ENCODE measurements at places on chromosomes 2 and 18. TPM values are rescaled to one million over a fixed set of nuclear protein-coding genes. Genes with fewer than 3 reads are reported as not detected.

Gene ITGB6
- polyA plus RNA-seq: 48.5 TPM

Gene DPYSL5
- polyA plus RNA-seq: 21.6 TPM

Gene NT5C1B
- 0.54 TPM for polyA plus RNA-seq

Gene UCN
- 2.0 TPM for polyA plus RNA-seq

Gene PLB1
- polyA plus RNA-seq: 3.0 TPM

Gene ADRA2B
- 1.9 TPM for polyA plus RNA-seq

Gene SCYGR2
- polyA plus RNA-seq: not detected

Gene KCNG3
- polyA plus RNA-seq: not detected

All from muscle of back (tissue), 13 donors.